Muscle of leg (tissue), 16 donors: ENCODE measurements at places on chromosomes 13 and 19. TPM values are rescaled to one million over a fixed set of nuclear protein-coding genes. Genes with fewer than 3 reads are reported as not detected.
A peak's percentile ranks its signal among the peaks of the same experiment; 100 is the strongest.

Gene FRY
- 55.9 TPM for total RNA-seq

DNA sequence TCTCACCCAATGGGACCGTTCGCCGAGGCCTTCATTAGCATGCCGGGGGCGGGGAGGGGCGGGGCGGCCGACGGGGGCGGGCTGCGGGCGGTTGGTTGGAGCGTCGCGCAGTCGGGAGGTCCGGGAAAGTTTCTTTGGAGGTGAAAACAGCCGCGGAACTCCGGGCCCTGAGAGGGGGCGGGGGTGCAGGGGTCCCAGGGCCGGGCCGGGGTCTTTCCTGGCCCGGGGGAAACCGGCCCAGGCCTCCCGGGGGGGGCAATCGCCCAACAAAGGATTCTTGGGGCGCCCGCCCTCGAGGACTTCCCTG, at the start of gene HMG20B:
TSS of gene HMG20B (plus strand) at position 90 of the 307 bp plus-strand sequence. CDS start 366 bp downstream, outside the sequence.
- peaks cover 30% of the 10 kb centered on the region for H3K4me1 ChIP-seq
- H3K27ac ChIP-seq = peak within 1 kb of the TSS; percentile 83
- H3K27me3 ChIP-seq = no peaks in the 10 kb centered on the region
- peak within 1 kb of the TSS; percentile 86 for H3K4me3 ChIP-seq
- no peak for DNase-seq

Gene CGB7
- 0.53 TPM for total RNA-seq

DNA sequence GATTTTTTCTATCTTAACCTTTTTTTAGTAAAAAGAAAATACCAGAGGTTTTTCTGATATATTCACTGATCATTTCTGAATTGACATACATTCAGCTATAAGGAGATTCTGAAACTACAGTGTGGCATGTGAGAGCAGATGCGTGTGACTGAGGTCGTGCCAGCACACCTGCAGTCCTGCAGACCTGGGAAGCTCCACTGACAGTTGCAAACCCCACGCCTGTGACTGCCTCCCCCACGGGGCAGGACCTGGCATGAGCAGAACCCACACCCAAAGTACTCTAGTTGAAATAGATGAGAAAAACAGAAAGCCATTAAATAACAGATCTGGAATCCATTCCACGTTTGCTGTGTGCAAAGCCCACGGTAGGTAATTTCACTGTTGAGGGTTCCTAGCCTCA, 80.7 kb downstream of the TEX29 start:
- no peak for DNase-seq
- no peaks in the 10 kb centered on the region for H3K4me1 ChIP-seq
- peaks cover 19% of the 10 kb centered on the region for H3K27me3 ChIP-seq
- no peak overlapping the region for H3K27ac ChIP-seq
- H3K36me3 ChIP-seq = no peaks in the 10 kb centered on the region

- no peak overlapping the region for H3K27ac ChIP-seq
- H3K4me3 ChIP-seq = no peak overlapping the region
- no peaks in the 10 kb centered on the region for H3K4me1 ChIP-seq
- H3K36me3 ChIP-seq = no peaks in the 10 kb centered on the region
- DNase-seq = no peak
Observed at GRCh38 chr13:100707818-100708740, 33.5 kb upstream of the TMTC4 start.

DNA sequence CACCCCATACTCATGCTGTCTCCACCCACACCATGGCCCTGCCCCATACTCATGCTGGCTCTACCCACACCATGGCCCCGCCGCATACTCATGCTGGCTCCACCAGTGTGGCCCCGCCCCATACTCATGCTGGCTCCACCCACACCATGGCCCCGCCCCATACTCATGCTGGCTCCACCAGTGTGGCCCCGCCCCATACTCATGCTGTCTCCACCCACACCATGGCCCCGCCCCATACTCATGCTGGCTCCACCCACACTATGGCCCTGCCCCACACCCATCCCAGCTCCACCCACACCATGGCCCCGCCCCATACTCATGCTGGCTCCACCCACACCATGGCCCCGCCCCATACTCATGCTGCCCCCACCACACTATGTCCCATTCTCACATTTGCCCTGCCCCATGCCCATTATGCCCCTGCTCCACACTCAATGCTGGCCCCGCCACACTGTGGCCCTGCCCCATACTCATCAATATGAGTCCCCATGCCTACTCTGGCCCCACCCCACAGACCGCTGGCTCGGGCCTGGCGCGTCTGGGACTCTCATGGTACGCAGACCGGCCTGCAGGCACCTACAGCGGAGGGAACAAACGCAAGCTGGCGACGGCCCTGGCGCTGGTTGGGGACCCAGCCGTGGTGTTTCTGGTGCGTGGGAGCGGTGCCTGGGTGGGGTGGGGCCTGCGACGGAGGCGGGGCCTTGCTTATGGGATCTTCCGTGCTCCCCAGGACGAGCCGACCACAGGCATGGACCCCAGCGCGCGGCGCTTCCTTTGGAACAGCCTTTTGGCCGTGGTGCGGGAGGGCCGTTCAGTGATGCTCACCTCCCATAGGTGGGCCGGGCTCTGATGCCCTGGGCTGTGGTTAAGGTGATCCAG, 3.7 kb upstream of the ARHGAP45 start:
- no peak for DNase-seq
- H3K27ac ChIP-seq = no peak overlapping the region
- H3K27me3 ChIP-seq = peaks cover 48% of the 10 kb centered on the region
- H3K4me3 ChIP-seq = no peak overlapping the region
- H3K36me3 ChIP-seq = peaks cover 7% of the 10 kb centered on the region

DNA sequence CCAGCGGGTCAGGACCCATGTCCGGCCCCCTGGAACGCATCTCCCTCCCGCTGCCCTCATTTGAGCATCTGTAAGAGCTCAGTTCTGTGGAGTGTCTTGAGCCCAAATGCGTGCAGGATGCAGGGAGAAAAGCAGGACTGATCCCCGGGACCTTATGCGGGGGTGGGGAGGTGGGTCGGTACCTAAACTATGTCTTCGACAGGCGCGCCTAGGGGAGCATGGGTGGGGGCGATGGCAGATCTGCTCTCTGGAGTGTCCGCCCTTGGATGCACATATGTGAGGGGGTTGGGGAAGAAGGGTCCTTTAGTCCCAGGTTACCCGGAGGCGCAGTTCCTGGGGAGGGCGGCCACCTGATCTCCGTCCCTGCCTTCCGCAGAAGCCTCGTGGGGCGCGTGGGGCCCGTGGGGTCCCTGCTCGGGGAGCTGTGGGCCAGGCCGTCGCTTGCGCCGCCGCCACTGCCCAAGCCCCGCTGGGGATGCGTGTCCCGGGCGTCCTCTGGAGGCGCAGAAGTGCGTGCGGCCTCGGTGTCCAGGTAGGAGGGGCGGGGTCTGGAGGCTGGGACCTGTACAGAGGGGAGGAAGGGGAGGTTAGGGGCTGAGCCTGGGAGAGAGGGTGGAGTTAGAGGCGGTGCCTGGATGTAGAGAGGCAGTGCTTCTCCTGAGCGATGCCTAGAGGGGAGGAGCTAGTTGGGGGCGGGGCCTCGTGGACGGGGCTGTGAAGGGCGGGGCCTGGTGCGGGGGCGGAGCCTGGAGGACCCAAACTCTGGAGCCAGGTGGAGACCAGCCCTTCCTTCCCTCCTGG, 2.9 kb downstream of the CILP2 start:
- no peaks in the 10 kb centered on the region for H3K36me3 ChIP-seq
- H3K27me3 ChIP-seq = peaks cover 58% of the 10 kb centered on the region
- H3K4me3 ChIP-seq = no peak overlapping the region
- peak; percentile 64 for DNase-seq
- H3K4me1 ChIP-seq = peaks cover 30% of the 10 kb centered on the region

DNA sequence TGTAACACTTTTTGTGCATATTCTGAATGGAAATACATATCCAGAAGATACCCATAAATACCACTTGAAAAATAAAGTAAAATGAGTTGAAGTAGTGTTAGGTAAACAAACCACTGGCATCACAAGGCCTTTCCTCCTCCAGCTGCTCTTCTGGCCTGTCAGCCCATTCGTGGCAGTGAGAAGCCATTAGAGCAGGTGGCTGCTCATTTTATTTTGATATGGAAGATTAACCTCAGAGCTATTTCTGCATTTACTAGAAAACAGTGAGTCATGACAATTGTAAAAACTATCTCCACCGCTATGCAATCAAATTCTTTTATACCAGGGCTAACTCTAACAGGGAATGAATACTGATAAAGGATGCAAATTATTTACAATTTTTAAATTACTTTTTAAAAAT, 2898.1 kb downstream of the PCDH9 start:
- no peaks in the 10 kb centered on the region for H3K36me3 ChIP-seq
- no peaks in the 10 kb centered on the region for H3K27me3 ChIP-seq
- H3K4me1 ChIP-seq = no peaks in the 10 kb centered on the region
- no peak overlapping the region for H3K27ac ChIP-seq

Gene GRIK5
- 1.3 TPM for total RNA-seq

DNA sequence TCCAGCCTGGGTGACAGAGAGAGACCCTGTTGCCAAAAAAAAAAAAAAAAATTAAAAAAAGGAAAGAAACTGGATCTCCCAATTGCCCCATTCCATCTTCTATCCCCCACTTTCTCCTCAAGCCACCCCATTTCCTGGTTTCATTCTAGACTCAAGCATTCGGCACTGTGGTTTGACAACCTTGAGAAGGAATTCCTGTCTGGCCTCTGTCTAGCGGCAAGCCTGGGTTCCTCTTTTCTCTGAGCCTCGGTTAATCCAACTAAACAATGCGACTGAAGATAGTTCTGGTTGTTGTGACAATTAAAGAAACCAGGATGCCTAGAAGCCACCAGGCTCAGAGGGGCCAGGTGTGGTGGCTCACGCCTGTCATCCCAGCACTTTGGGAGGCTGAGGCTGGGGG, 3.3 kb upstream of the C3 start:
- peaks cover 10% of the 10 kb centered on the region for H3K4me1 ChIP-seq

DNA sequence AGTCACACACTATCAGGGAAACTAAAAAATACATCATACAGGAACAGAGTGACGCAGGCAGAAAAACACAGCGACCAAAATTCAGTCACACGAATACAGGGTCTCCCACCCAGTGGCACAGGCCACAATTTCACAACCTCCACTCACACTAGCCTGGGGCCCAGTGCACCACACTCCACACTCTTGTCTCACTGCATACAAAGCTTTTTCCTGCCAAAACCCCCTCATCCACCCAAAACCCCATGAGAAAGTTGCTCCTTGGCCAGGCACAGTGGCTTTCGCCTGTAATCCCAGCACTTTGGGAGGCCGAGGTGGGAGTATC, 1.2 kb downstream of the S1PR5 start:
- DNase-seq = no peak
- H3K27ac ChIP-seq = no peak overlapping the region
- no peak overlapping the region for H3K4me3 ChIP-seq
- peaks cover 92% of the 10 kb centered on the region for H3K27me3 ChIP-seq

DNA sequence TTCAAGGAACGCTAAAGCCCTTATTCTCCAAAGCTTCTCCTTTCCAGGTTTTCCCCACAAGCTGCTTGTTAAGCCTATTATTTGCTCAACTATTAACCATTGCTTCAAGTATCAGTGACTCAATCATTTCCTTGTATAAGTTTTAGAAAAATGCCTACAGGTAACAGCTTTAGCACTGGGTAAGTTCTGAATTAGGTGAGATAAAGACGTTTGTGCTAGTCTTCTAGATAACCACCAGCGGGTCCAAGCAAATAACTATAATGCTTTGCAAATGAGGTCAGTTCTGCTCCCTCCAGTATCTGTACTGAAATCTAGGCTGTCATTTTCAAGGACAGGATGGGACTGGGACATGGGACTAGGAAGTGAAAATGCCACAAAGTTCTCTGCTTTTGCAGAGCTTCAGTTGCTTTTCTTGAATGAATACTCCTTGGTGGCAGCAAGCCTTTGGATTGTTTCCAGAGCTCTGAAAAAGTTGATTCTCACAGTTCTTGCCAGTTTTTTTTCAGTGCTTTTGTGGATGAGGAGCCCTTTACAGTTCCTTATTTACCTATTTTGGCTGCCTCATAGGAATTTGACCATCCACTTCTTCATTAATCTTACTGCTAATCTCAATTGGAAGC, 1487.7 kb downstream of the EFNB2 start:
- no peaks in the 10 kb centered on the region for H3K36me3 ChIP-seq
- no peaks in the 10 kb centered on the region for H3K27me3 ChIP-seq
- DNase-seq = peak; percentile 46
- H3K27ac ChIP-seq = no peak overlapping the region
- no peaks in the 10 kb centered on the region for H3K4me1 ChIP-seq

DNA sequence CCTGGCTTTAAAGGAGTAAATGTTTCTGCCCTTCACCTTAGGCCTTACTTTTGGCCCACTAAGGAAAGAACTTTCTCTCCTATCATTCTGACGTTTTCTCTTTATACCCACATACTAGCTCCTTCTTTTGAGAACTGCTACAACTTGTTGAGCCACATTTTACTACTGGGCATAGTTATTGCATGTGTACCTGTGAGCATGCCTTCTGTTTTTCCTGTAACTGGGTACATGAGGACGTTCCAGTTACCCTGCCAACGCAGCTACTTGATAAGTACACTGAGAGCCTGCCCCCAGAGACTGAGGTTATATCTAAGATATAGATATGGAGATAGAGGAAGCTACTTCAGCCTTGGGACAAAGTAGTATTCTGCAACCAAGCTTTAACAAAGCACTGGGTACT, 3.5 kb downstream of the CCDC169 start:
- no peak for DNase-seq
- H3K27ac ChIP-seq = no peak overlapping the region
- H3K27me3 ChIP-seq = peaks cover 5% of the 10 kb centered on the region
- no peak overlapping the region for H3K4me3 ChIP-seq

Gene FPR2
- 0.09 TPM for total RNA-seq

DNA sequence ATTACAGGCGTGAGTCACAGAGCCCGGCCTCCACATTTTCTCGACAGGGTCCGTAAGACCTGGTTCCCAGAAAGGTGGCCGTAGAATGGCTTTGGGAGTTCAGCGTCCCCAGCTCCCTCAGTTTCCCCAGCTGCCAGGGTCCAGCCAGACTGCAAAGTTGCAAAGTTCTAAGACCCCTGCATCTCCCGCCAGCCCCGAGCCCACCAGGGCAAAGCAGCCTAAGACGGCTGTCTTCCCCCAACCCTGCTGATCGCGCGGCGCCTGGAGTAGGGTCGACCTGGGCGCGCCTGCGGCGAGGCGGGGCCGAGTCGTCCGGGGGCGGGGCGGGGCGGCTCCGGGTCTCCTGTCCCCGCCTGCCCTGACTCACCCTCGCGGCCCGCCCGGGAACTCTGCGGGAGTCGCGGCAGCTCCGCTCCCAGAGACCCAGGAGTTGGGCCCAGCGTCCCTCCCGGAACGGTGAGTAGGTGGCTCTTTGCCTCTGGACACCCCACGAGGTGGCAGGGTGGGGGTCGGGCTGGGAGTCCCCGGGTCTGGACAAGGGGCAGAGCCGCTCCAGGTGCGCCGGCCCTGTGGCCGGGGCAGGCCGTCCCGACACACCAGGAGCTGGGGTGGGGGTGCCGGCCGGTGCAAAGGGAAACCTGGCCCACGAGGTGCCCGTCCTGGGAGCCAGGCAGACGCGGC, at the start of gene LRRC8E:
TSS of gene LRRC8E (plus strand) at position 366 of the 681 bp plus-strand sequence. CDS start 7,094 bp downstream, outside the sequence.
- DNase-seq = peak; percentile 15
- peaks cover 8% of the 10 kb centered on the region for H3K4me1 ChIP-seq
- no peaks in the 10 kb centered on the region for H3K36me3 ChIP-seq

DNA sequence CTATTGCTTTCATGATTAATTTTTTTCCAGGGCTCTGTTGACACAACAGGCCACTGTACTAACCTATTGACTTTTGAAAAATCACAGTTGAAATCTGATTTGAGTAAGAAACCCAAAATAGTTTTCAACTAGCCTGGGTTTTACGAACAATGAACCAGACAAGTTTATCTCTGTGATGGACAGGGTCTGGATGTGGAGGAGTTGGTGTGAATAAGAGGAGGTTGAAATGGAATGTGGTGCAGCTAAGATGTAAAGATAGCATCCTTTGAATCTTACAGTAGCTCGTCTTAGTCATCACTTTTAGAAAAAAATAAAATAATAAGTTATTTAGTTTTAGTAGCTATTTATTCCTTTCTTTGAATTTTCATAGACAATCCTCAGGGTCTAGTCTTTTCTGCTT, 8.3 kb upstream of the OXGR1 start:
- H3K4me3 ChIP-seq = no peak overlapping the region
- H3K27ac ChIP-seq = no peak overlapping the region
- H3K36me3 ChIP-seq = no peaks in the 10 kb centered on the region
- H3K27me3 ChIP-seq = no peaks in the 10 kb centered on the region
- no peaks in the 10 kb centered on the region for H3K4me1 ChIP-seq
